AG04450 (cell line): ENCODE measurements at places on chromosomes 3 and 15. TPM values are rescaled to one million over a fixed set of nuclear protein-coding genes. Genes with fewer than 3 reads are reported as not detected.

DNA sequence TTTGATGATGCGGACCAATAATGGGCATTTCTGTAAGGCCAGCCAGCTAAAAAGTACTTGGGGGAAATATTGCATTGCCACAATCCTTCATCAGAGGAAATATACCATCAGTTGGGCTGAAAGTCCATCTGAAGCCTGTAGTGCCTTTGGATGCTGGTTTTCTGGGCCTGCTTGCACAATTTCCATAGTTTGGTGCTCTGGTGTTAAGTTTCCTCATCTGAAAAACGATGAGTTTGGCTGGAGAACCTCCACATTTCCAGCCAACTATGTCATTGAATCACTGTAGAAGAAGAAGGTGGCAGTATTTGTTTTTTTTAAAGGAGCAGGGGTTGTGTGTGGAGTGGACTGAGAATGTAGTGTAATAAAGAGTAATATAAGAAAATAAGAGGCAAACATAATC is 10.1 kb downstream of the CCNB2 start:
- DNase-seq, result no peak

DNA sequence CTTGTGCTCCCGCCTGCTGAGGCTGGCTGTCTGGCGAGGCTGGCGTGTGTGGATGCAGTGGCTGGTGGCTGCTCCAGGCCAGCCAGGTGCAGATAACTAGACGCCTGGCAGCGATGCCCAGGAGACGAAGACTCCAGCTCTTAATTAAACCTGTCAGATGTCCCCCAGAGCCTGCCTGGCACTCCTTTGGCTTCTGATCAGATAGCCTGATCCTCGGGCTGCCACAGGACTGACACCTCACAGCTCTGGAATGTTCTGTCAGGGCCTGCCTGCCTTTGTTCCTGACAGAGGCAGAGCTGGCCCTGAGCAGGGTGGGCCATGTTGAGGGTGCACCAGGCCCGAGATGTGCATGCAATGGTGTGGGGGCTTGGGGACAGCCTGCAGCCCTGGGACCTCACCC is 36.5 kb downstream of the PLXNA1 start:
- DNase-seq, result no peak

- no peak for DNase-seq
Measured at GRCh38 chr3:115164374-115165221, 17.5 kb upstream of the ZBTB20 start.

Gene LRTM1
- not detected in 2 replicates for polyA plus RNA-seq
